Activated naive CD4-positive, alpha-beta T cell treated with anti-CD3 and anti-CD28 coated beads for 36 hours (primary cell): ENCODE measurements at places on chromosomes 7 and 10. TPM values are rescaled to one million over a fixed set of nuclear protein-coding genes. Genes with fewer than 3 reads are reported as not detected.

RNF133 gene
- total RNA-seq, result not detected

GRCh38 chr7:66758950-66759628 lies 18.6 kb downstream of the RABGEF1 start:
- H3K4me3 ChIP-seq, result no peak overlapping the region
- no peaks in the 10 kb centered on the region for H3K27me3 ChIP-seq
- DNase-seq, result peak; percentile 54

DNA sequence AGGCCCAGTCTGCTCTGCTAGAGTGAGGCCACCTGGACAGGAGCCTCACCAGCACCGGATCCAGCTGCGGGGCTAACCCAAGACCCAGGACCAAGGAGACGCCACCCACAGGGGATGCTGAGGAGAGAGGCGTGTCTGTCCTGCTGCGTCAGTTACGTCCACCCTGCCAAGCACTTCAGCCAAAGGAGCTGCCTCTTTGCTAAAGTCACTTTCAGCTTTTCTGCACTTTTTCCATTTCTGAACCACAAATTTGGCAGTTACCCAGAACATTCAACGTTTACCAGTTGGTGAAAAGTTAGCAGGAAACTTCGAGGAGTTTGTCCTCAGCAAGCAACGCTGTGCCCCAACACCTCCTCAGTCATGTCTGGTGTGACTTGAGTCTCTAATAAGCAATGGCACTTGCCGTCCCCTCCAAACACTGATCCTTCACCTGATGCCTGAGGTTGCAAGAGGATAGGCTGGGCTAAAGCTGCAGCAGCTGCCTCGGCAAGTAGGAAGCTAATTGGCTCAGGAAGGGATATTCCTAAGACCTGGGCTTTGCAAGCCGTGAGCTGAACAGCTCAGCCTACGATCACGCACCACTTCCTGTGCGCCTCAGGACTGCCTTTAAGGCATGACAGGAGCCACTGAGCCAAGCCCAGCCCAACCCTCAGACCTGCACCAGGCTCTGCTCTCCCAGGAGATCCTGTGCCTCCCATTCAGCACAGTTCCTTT lies 40.1 kb downstream of the KCNH2 start:
- peak overlapping the region; percentile 46 for H3K4me3 ChIP-seq
- peaks cover 32% of the 10 kb centered on the region for H3K4me1 ChIP-seq
- peak; percentile 72 for DNase-seq
- no peaks in the 10 kb centered on the region for H3K27me3 ChIP-seq

DNA sequence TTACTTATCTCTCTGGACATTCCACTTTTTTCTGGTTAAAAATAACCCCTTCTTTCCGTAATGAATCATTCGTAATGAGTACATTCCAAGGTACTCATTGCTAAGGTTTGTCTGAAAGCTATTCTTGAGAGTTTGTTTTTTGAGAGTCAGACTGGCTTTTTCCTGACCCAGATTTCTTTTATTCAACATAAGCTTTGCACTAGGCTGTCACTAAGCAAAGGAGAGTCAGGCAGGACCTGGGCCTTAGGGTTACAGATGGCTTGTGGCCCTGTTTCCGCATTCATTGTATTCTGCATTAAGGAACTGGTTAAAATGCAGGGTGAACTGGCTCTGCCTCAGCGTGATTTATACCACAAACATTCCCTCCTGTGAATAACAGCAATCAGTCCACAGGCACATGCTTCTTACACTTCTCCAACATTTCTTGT lies 84.1 kb downstream of the POM121L12 start:
- no peak overlapping the region for H3K27ac ChIP-seq
- H3K36me3 ChIP-seq, result no peaks in the 10 kb centered on the region
- no peak for DNase-seq
- no peaks in the 10 kb centered on the region for H3K4me1 ChIP-seq

KCNH2 gene
- total RNA-seq, result 0.19 TPM

DNA sequence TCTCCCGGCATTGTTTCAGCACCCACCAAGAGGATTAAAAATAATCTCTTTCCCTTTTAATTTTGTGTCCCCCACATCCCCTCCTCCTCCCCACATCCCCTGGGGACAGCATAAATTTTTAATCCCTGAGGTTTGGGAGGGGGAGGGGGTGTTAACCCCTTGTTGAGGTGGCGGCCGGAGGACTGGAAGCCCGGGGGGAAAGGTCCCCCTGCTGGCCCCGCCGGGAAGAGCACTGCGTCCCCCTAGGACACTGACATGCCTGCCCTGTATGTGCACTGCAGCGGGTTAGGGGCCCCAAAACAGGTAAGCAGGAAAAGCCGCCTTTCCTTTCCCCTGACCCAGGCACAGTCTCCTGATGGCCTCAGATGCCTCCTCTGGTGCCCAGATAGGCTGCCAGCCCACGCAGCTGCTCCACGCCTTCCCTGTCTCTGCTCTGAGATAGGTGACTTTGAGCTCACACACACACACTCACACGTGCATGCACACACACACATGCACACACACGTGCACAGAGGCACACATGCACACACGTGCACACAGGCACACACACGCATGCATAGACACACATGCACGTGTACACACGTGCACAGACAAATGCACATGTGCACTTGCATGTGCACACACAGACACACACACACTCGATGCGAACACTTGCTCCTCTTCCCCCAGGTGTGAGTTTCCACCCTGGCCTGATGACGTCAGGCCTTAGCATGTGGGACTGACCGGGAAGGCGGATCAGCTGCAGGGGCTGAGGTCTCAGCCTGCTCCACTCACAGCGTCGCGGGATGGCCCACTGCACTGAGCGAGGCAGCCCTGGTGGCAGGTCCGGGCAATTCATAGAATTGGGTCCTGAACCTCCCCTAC lies 12.3 kb downstream of the CNPY1 start:
- no peak overlapping the region for H3K27ac ChIP-seq
- no peaks in the 10 kb centered on the region for H3K36me3 ChIP-seq
- peaks cover 17% of the 10 kb centered on the region for H3K4me1 ChIP-seq
- peaks cover 69% of the 10 kb centered on the region for H3K27me3 ChIP-seq
- DNase-seq, result peak; percentile 49
- H3K4me3 ChIP-seq, result peak overlapping the region; percentile 6

GPR85 gene
- not detected for total RNA-seq

- H3K27ac ChIP-seq, result no peak overlapping the region
- H3K27me3 ChIP-seq, result no peaks in the 10 kb centered on the region
- DNase-seq, result no peak
- H3K4me3 ChIP-seq, result no peak overlapping the region
Observed at GRCh38 chr10:49333192-49333591, 34.2 kb downstream of the C10orf71 start.

DNA sequence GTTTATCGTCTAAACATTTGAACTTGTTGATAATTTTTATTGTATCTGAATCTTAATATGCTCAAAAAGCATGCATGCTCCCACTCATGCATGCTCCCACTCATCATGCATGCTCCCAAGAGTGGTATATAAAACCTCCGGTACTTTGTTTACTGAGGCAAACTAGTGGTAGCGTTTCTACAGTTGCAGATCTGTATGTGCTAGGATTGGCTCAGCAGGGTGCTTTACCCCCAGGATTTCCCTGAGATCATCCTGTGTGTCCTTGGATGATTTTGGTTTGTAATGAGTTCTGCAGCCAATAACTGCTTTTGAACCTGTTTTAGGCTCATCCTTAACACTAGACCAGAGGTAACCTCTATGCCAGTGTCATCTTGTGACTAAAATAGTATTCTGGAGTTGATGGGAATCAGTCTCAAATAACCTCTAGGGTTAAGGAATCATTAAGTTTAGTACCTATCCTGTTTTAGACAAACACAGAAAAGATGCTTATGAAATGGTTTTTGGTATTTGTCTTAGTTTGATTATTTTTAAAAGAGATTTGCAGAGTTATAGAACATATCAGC lies 40.4 kb downstream of the PHTF2 start:
- no peak overlapping the region for H3K4me3 ChIP-seq
- H3K27me3 ChIP-seq, result no peaks in the 10 kb centered on the region
- DNase-seq, result no peak

ERVW-1 gene
- not detected for total RNA-seq

DNA sequence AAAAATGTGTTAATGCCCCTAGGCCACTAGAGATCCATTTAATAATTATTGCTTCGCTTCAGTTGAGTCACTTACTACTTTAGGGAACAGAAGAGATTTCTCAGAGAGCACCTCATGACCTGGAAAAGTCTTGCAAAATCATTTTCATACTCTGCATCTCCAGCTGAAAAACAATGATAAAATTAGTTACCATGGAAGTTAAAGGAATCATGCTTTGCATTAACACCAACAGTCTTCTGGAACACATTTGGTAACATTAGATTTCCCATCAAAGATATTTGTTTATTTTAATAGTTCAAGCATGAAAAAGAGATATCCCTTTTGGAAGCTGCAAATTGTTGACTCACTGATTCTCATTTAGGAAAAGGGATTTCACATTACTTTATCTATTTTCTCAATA lies 1.8 kb upstream of the STEAP2 start:
- H3K4me3 ChIP-seq, result no peak overlapping the region
- peaks cover 7% of the 10 kb centered on the region for H3K4me1 ChIP-seq
- H3K36me3 ChIP-seq, result no peaks in the 10 kb centered on the region
- H3K27me3 ChIP-seq, result peaks cover 20% of the 10 kb centered on the region
- H3K27ac ChIP-seq, result no peak overlapping the region
- no peak for DNase-seq

- no peaks in the 10 kb centered on the region for H3K4me1 ChIP-seq
- H3K4me3 ChIP-seq, result no peak overlapping the region
- no peaks in the 10 kb centered on the region for H3K36me3 ChIP-seq
- no peaks in the 10 kb centered on the region for H3K27me3 ChIP-seq
Observed at GRCh38 chr7:90900628-90901356, 304.7 kb downstream of the CDK14 start.

- DNase-seq, result no peak
- H3K27me3 ChIP-seq, result peaks cover 32% of the 10 kb centered on the region
- H3K27ac ChIP-seq, result no peak within 1 kb of the TSS
Observed at GRCh38 chr7:103989200-103989784, at the start of gene RELN. RELN (minus strand) TSS chr7:103989658; CDS start chr7:103989356, 302 bp downstream.

DNA sequence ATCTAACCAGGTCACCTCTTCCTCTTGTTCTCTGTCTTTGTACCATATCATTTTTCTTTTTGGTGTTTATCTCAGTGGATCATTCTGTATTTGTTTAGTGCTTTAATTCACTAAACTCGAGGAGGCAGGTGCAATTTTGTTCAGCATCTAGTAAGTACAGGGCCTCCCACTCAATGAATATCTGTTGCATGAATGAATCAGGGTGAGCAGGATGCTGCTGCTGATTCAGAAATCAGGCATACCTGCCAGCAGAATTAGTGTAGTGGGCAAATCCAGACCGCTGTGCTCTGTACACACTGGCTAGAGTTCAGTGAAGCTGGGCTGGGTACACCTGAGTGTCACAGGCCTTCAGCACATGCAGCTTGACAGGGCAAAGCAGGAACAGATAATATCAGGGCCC lies 511.9 kb downstream of the SUGCT start:
- H3K4me1 ChIP-seq, result peaks cover 6% of the 10 kb centered on the region
- no peak overlapping the region for H3K4me3 ChIP-seq
- DNase-seq, result no peak
- H3K27me3 ChIP-seq, result peaks cover 2% of the 10 kb centered on the region

DNA sequence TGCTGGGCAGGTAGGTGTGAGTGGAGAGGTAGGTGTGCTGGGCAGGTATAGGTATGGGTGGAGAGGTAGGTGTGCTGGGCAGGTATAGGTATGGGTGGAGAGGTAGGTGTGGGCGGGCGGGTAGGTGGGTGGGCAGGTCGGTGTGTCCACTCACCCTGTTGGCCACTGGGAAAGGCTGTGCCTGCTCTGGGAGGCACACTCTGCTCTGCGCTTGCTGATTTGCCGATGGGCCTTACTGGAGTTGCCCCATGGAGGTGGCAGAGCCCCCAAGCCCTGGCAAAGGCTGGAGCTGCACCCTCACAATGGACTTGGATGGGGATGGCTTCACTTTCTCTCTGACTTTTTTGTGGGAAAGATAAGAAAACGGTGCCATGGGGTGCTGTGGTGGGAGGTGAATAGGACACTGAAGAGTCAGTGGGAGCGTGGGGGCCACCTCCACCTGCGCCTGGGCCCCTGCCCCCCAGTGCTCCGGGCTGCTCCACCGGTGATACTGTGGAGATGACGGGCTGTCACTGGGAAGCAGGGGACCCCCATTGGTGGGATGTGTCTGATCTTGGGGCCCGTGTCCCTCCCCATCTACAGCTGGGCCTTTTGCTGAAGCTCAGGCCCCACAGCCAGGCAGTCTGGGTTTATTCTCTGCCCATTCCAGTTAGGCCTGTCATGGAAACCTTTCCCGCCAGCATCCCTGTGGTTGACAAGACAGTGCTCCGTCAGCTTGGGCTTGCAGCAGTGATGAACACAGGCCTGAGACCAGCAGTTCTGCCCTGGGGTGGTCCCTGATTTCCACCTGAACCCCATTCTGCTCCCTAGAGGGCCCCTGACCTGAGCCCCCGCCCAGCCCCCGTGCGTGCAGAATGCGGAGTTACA lies 75.0 kb downstream of the NKX6-2 start:
- no peak for DNase-seq
- no peaks in the 10 kb centered on the region for H3K4me1 ChIP-seq
- H3K4me3 ChIP-seq, result no peak overlapping the region
- peaks cover 27% of the 10 kb centered on the region for H3K36me3 ChIP-seq
- no peak overlapping the region for H3K27ac ChIP-seq

GRCh38 chr7:7553386-7553785 lies 13.3 kb upstream of the MIOS start:
- H3K4me1 ChIP-seq, result no peaks in the 10 kb centered on the region
- H3K36me3 ChIP-seq, result peaks cover 2% of the 10 kb centered on the region
- no peak overlapping the region for H3K27ac ChIP-seq
- no peak overlapping the region for H3K4me3 ChIP-seq

TRIL gene
- not detected for total RNA-seq

GRCh38 chr7:74306004-74306729 lies 17.0 kb downstream of the CLIP2 start:
- DNase-seq, result no peak
- H3K27ac ChIP-seq, result no peak overlapping the region
- no peak overlapping the region for H3K4me3 ChIP-seq
- H3K27me3 ChIP-seq, result peaks cover 13% of the 10 kb centered on the region

GRCh38 chr10:128147669-128148068 lies 21.4 kb upstream of the MKI67 start:
- H3K36me3 ChIP-seq, result no peaks in the 10 kb centered on the region
- H3K27me3 ChIP-seq, result no peaks in the 10 kb centered on the region
- no peak overlapping the region for H3K27ac ChIP-seq
- no peak for DNase-seq
- H3K4me3 ChIP-seq, result no peak overlapping the region
- peaks cover 18% of the 10 kb centered on the region for H3K4me1 ChIP-seq

PAX4 gene
- total RNA-seq, result not detected

DLG5 gene
- 3.3 TPM for total RNA-seq

- H3K4me3 ChIP-seq, result no peak overlapping the region
- no peaks in the 10 kb centered on the region for H3K36me3 ChIP-seq
- no peak for DNase-seq
- H3K4me1 ChIP-seq, result no peaks in the 10 kb centered on the region
- no peaks in the 10 kb centered on the region for H3K27me3 ChIP-seq
Observed at GRCh38 chr7:19989906-19990305, 216.5 kb upstream of the TMEM196 start.

SSC4D gene
- 0.57 TPM for total RNA-seq

PRR15 gene
- not detected for total RNA-seq

GRCh38 chr10:72834183-72834825 lies 59.2 kb upstream of the OIT3 start:
- H3K27me3 ChIP-seq, result no peaks in the 10 kb centered on the region
- DNase-seq, result peak; percentile 61
- H3K4me3 ChIP-seq, result no peak overlapping the region
- no peaks in the 10 kb centered on the region for H3K4me1 ChIP-seq
- no peaks in the 10 kb centered on the region for H3K36me3 ChIP-seq
- H3K27ac ChIP-seq, result no peak overlapping the region

- no peaks in the 10 kb centered on the region for H3K27me3 ChIP-seq
- H3K4me3 ChIP-seq, result no peak overlapping the region
- H3K36me3 ChIP-seq, result no peaks in the 10 kb centered on the region
- H3K4me1 ChIP-seq, result peaks cover 7% of the 10 kb centered on the region
Observed at GRCh38 chr7:14446219-14446618, 456.3 kb downstream of the DGKB start.
